B cell (primary cell): ENCODE measurements at places on chromosomes 13 and 19.

- no peak for DNase-seq
Measured at GRCh38 chr13:76853481-76853880, 32.7 kb downstream of the KCTD12 start.

GRCh38 chr13:108525827-108526226, 103.6 kb upstream of the MYO16 start:
- DNase-seq: no peak

DNA sequence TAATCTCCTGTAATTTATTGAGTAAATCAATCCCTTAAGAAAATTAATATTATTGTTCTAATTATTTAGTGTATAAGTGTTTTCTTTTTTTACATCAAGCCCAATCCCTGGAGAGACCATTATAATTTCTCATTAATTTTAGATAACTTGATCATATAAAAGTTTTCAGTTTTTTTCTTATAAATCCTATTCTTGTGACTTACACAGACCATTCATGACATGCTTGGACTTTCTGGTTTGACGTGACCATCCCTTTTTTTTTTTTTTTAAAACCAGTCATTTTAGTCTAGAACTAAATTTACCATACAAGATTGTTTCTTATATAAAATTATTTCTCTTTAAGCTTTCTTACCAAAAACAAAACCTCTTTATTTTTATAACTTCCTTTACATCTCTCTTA, 5.4 kb upstream of the MTRF1 start:
- peak; percentile 22 for DNase-seq

GRCh38 chr19:48681127-48681470, 8.3 kb upstream of the NTN5 start:
- no peak for DNase-seq

DNA sequence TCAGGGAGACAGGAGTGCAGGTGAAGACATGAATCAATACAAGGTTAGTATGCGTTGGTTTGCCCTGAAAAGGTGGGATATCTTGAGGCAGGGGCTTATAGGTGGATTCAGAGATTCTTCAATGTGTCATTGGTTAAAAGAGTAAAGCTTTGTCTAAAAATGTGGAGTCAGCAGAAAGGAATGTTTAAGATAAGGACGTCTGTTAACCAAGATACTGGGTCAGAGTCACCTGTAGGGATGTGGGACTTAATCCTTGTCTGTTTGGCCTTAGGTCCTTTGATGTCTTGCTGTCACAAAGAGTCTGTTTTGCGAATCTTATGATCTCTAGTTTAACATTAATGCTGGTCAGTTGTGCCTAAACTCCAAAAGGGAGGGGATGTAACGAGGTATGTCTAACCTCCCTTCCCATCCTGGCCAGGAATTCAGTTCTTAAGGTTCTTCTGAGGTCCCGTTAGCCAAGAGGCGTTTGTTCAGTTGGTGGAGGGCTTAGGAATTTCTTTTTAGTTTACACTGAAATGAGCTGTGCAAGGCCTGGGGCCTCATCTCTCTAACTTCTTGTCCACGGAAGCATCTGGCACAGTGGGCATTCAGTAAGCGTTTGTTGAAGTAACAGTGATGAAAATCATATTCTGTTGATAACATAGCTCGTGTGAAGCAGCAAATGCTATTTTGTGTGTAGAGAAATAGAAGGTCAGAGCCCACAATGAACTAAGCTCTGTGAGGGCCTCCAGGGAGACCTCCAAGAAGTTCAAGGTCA, 96.2 kb upstream of the RNF113B start:
- no peak for DNase-seq

DNA sequence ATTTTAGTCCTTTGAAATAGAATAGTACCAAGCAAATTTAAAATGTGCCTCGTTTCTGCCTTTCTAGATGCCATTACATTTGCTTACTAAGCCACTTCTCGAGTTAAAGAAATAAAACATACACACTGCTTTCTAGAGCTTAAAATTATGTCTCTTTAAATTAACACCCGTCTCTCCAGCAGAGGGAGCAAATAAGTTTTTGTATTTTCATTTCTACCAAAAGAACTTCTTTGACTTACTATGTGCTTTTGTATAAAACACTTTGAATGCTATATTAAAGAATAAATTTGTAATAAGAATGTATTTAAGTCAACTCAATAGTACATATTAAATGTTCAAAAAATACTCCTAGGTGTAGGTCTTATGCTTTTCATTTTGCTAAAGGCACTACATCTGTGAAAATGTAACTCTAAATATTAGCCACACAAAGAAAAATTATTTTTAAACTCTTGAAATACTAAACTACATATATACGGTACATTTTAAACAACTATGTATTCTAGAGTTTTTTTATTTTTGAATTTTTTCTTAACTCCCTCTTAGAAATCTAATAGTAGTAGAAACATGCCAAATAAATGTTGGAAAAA, 269.3 kb upstream of the MIR17HG start:
- no peak for DNase-seq

- DNase-seq: no peak
Measured at GRCh38 chr13:58979851-58980250, 1183.9 kb downstream of the DIAPH3 start.
